ENCODE measurements at places on chromosomes 1 and 21.

DNA sequence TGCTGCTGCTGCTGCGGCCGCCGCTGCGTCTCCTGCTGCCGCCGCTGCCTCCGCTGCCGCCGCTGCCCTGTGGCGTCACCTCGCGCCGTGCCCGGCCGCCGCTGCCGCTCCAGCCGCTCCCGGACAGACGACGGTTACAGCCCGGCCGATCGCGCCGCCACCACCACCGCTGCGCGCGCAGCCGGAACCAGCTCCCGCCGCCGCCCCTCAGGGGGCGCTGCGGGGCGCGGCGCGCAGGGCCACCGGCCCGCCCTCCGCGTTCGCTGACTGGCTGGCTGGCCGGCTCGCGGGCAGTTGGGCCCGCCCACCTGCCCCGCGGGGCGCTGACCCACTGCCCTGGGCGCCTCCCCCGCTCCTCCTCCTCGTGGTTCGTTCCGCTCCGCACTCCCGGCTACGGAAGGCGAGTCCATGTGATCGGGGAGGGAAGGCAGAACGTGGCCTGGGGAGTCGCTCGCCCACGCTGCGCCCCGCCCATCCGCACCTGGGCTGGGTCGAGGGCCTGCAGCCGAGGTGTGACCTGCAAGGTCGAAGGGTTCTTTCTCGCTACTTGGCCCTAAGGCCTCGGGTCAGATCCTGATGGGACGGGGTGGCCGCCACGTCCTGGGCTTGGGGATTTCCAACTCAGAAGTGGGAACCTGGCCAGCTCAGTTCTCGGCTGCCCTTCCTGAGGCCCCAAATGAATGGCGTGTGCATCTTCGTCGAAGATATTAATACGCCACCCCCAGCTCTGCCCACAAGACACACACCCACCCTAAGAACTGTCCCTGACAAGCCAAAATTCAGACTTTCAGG lies at the start of gene PTP4A2:
Gene PTP4A2 (minus strand): TSS at position 185 of the 792 bp plus-strand sequence. CDS start 19,303 bp downstream, outside the sequence.
- DNase-seq: peak; percentile 48

- DNase-seq: no peak
Measured at GRCh38 chr1:51115714-51116404, 13.8 kb downstream of the C1orf185 start.

GRCh38 chr1:155125946-155126555 lies 1.6 kb upstream of the EFNA1 start:
- DNase-seq: no peak

GRCh38 chr21:37220433-37220980 lies 46.6 kb downstream of the VPS26C start:
- DNase-seq: peak; percentile 39
